ENCODE measurements at places on chromosomes 3 and 15.

GRCh38 chr3:76624164-76624563 is 415.7 kb upstream of the ROBO2 start:
- DNase-seq: no peak

DNA sequence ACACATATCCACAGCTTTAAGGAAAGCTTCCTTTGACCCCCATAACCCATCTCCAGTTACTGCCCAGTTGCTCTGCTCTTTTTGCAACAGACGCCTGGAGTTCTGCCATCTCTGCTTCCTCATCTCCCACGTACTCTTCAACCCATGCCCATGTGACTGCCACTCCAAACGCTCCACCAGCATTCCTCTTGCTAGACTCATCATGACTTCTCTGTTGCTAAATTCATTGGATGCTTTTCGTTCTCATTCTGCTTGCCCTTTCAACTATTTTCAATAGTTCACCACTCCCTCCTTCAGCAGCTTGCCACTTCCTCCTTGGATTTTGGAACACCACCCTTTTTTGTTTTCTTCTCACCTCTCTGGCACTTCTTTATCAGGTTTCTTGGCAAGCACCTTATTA is 2.7 kb upstream of the KNSTRN start:
- DNase-seq: no peak

- no peak for DNase-seq
Measured at GRCh38 chr15:87722941-87723691, 533.4 kb downstream of the NTRK3 start.

GRCh38 chr3:188316723-188317070 is 162.7 kb downstream of the LPP start:
- no peak for DNase-seq

- DNase-seq: peak; percentile 35
Measured at GRCh38 chr15:51267703-51268083, 70.7 kb downstream of the CYP19A1 start.

- DNase-seq: no peak
Measured at GRCh38 chr3:148042663-148043445, 633.7 kb downstream of the ZIC1 start.

DNA sequence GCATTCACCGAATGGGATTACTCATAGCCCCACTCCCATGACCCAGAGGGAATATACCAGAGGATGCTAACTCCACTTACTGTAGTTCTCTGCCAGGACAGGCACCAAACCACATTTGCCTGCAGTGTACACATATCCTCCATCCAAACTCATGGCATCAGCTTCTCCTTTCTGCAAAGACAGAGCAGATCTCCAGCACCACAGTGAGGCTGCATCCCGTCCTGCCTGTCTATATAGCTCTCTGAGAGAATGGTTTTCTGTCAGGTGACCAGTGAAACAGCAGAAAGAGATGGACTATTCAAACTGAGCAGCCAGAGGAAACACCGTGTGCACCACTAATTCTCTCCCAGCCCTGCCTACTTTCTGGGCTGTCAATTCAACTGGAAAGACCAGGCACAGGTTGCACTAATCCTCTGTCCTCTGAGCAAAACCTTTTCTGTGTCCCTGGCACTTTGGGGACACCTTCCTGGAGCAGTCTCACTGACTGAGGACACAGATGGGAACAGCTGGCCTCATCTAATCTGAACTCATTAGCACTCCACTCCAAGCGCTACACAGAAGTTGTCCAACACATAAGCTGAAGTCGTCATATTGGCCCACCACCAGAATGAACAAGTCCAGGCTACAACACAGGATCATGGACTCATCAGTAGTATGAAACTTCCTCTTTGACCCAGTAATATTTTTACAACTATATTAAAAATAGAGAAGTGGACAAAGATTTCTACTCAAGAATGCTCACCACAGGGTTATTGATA is 17.3 kb downstream of the LTF start:
- DNase-seq: peak; percentile 41

GRCh38 chr3:69542089-69542804 is 156.4 kb upstream of the FRMD4B start:
- DNase-seq: no peak

DNA sequence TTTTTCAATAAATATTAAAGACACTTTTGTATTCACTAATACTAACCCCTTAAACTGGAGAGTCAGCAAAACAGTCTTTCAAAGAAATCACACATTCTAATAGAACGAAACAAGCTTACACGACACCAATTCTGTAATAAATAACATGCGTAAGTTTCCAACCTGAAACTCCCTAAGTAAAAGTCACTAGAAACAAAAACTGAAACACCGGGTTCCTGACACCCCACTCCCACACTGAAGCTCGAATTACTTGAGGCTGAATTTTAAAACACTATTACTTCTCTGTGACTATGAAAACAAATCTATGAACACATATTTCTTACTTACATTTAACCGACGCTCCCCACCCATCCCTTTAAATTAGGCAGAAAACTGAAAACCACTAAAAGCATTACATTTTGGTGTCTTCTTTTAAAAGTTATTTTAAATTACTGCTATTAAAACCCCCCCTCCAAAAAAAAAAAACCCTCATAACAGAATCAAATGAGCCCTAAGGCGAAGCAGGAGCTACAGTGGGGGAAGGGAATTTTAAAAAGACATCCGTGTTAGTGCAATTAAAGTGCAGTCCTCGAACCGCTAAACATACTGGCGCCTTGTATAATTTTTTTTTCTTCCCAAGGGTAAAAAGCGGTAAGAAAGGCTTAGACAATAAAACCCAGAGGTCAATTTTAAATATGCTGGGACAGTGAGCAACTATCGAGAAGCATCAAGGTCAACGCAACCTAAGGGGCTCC is 878 bp downstream of the SPPL2A start:
- DNase-seq: peak; percentile 20

- no peak for DNase-seq
Measured at GRCh38 chr3:9141928-9142289, 107.5 kb downstream of the SRGAP3 start.

- peak; percentile 94 for DNase-seq
Measured at GRCh38 chr15:90620379-90621067, 90.8 kb downstream of the CRTC3 start.

DNA sequence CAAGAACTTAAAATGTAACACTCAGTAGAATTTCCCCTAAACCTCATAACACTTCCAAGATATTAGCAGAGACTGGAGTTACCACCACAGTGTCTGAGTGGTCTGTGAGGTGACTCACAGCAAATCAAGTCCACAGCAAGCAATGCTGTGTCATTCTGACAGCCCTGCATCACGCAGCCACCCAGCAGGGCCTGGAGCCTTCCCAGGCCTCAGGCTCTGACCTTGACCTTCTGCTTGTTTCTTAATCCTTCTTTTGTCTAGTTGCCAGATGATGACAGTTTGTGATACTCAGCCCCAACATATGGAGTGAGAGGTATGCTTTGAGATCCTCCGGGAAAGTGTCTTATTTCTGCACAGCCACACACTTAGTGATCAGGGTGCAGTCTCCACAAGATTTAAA is 82.5 kb downstream of the TOP2B start:
- peak; percentile 67 for DNase-seq

DNA sequence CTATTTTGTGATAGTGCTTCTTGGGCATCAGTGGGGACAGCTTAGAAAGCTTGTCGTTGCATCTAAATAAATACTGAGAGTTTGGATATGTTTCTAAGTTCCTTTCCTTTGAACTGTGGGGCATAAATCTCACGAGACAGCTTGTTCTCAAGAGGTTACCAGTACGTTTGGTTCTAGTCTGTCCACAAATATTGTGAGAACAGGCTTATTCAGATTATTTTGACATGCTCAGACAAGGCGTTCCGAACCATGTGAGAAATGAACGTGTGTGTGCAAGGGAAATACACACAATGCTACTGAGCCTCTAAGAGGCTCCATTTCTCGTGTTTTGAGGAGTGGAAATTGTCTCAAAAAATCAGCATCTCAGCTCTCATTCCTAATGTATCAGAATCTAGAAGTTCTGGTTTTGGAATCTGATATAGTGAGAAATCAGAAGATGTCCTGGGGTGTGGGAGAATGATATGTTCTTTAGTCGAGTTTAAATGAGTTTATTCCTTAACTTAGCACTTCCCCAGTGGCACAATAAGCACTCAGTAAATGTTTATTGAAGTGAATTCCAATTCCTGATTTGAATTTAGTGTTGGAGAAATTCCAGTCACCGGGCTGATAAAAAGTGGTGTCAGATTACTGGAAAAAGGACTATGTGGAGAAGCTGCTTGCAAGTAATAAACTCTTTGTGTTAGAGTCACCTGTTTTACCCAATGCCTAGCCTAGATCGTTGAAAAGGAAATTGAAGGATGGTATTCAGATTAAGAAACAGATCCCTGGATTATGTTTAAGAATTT is 481.5 kb downstream of the LPP start:
- no peak for DNase-seq

DNA sequence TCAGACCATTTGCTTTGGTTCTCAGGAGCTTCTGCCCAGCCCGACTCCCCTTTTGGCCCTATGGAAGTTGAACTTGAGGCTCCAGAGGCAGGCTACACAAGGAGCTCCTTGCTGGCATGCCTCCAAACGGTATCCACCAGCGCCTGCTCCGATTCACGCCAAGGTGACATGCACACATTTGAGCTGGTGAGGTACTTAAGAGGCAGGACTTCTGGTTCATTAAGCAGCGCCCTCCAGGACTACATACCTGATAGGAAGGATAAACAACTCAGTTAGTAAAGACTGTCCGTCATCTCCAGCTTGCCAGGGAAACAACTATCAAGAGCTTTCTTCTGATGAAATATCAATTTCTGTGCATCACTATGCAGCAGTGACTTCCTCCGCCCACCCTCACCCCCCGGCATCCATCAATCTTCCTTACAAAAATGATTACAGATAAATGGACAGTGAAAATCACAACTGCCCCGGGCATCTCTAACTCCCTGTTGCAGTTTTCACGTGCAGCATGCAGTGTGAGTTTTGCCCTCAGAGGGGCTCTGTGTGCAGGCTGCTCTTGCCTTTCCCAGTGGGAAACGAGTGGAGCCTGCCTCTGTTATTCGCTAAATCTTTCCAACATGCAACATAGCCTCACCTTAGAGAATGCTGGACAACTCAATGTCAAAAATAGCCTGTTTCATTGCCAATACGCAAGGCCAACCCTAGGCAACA is 122.9 kb downstream of the ARRDC4 start:
- no peak for DNase-seq

GRCh38 chr3:170907637-170908234 is 701 bp downstream of the EIF5A2 start:
- peak; percentile 56 for DNase-seq

- no peak for DNase-seq
Measured at GRCh38 chr3:195033531-195034091, 237.3 kb downstream of the XXYLT1 start.

DNA sequence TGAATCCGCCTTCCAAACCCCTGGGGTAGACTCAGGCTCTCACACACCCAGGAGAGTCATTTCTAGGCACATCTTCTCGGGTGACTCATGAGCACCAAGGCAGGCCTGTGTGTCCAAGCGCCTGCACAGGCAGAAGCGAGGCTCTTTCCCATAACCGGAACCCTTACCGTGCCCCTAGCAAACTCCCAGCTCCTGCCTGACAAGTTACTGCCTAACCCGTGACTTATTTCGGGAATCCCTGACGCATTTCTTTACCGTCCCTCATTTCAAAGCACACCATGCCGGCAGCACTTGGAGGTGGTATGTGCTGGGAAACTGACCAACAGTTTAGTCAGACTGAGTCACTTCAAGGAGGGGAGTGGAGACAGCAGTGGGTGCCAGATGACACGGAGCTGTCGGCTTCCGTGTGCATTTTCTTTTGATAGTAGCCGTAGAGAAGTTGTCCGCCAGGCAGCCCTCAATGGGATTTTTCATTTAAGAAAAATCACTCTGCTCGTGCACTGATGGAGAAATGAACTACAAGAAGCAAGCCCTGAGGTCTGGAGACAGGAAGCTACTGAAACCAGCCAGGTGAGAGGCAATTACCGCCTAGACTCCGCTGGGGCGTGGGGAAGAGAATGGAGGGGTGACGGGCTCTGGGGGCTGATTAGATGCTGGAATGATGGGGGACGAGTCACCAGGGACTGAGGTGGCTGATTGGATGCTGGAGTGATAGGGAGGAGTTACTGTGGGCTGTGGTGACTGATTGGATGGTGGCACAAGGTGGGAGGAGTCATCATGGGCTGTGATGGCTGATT is 17.3 kb upstream of the HRH1 start:
- DNase-seq: peak; percentile 30

DNA sequence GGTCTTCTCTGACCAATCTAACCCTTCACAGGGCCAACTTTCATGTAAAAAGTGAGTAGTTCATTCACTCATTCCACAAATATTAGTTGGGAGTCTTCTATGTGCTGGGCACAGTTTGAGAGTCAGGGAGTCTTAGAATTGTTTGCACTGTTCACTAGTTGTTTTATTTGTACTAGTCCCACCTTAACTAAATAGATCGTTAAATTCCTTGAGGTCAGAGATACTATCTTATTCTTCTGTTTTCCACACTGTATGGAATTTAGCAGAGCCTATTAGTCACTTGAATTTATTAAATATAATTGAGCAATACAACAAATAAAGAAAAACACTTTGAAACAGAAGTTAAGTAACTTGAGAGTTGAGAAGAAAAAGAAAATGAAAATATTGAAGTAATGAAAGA is 40.8 kb upstream of the SPTSSB start:
- no peak for DNase-seq

DNA sequence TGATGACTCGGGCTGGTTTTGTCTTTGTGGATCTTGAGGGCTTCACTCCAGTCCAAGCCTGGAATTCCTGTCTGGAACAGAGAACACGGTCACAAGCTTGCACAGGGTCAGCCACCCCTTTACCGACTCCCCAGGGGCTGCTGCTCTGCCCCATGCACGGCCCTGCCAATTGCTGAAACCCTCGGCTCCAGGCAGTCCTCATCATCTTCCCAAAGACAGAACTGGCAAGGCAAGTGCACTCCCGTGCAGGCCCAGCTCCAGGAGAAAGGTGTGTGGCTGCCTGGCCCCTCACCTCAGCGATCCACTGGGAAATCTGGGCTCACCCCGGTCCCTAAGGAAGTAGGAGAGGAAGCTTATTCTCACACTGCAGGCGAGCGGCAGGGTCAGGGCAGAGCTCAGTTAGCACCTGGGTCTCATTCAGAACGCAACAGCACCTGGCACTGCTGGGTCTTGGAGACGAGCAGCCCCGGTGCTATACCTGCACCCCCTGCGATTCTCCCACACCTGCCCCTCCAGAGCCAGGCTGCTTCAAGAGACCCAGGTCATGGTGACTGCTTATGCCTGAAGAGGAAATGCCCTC is 7.2 kb downstream of the MAP6D1 start:
- no peak for DNase-seq

- no peak for DNase-seq
Measured at GRCh38 chr15:37246856-37247255, 146.5 kb upstream of the MEIS2 start.

- DNase-seq: no peak
Measured at GRCh38 chr15:57902155-57902554, 163.4 kb downstream of the ALDH1A2 start.

- no peak for DNase-seq
Measured at GRCh38 chr3:24810881-24811280, 316.2 kb upstream of the THRB start.
